ENCODE measurements at places on chromosomes 6 and 20. TPM values are rescaled to one million over a fixed set of nuclear protein-coding genes. Genes with fewer than 3 reads are reported as not detected.

DNA sequence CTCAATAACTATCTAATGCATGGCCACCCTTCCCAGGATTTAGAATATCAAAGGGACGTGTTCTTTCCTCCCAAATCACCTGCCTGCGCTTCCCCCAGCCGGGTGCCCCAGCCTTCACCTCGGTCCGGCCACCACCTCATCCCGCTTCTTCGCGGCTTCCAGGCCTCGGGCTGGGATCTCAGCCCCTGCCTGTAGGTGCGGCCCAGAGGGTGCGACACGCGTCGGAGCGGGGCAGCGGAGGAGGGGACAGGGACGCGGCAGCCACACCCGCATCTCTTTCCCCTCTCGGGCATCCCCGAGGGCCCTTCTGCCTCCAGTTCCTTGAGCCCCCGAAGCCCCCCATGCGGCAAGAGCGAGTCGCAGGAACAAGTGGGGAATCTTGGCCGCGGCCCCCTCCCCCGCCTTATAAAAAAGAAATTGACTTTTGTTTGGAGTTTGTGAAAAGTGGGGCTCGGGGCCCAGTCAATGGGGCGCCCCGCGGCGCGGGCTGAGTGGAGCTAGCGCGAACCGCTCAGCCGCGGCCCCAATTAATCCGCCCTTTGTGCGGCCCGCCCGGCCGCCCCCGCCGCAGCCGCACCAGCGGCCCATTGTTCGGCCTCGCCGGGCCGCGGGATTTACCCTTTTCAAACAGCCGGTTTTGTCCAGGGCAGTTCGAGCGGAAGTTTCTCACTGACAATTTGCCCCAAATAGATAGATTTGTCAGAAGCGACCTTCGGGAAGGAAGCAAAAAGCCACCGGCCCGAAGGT, 8.4 kb upstream of the NR2E1 start:
- DNase-seq, result no peak

DNA sequence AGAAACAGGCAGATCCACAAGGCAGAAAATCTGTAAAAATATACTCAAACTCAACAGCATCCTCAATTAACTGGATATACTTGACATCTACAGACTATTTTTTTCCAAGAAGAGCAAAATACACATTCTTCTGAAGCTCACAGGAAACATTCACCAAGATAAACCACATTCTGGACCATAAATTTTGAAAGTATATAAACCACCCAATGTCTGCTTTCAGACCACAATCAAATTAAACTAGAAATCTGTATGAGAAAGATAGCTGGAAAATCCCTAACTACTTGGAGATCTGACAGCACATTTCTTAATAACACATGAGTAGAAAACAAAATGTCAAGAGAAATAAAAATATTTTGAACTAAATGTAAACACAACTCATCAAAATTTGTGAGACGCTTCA, 195.5 kb downstream of the ERMARD start:
- no peak for DNase-seq

POPDC3 gene
- 48.5 TPM for total RNA-seq

- DNase-seq, result no peak
Measured at GRCh38 chr6:147255948-147256674, 51.9 kb downstream of the STXBP5 start.

- no peak for DNase-seq
Measured at GRCh38 chr20:45502561-45502960, 12.9 kb downstream of the SPINT3 start.

DNA sequence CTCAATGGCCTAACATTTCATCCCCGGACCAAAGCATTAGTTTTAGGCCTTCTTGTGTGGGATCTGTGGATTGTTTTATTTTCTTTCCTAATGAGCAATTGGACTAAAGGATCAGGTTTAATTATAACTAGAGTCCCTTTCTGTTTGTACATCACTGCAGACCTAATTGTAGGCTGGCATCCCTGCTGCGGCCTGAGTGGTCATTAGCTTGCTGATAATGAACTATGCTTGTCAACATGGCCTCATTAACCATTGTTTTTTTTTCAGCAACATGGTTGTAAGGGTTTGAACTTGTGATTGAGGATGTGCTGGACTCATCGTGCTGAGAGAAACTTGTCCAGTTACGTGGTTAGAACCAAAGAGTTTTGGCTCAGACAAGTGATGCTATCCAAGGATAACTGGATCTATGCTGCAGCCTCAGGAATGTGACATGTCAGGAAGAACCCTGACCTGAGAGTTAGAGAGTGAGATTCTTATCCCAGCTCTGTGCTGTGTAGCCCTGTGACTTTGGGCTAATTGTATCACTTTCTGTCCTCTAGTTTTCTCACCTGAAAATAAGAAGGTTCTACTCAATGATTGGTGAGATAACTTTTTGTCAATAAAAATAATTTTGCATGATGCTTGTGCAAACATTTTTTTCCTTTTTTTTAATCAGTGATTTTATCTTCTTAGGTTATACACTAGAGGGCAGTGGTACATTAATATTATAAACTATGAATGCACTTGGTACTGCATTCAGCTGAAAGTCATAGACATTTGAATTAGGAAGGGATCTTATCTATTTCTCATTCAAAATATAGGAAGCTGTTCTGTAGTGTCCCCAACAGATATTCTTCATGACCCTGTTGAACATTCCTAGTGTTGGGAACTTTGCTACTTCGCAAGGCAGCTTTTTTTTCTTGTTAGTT, 140.9 kb downstream of the RNF144B start:
- no peak for DNase-seq

OXT gene
- total RNA-seq, result 0.66 TPM

PLN gene
- 3.9 TPM for total RNA-seq

CYP39A1 gene
- 2.9 TPM for total RNA-seq

DNA sequence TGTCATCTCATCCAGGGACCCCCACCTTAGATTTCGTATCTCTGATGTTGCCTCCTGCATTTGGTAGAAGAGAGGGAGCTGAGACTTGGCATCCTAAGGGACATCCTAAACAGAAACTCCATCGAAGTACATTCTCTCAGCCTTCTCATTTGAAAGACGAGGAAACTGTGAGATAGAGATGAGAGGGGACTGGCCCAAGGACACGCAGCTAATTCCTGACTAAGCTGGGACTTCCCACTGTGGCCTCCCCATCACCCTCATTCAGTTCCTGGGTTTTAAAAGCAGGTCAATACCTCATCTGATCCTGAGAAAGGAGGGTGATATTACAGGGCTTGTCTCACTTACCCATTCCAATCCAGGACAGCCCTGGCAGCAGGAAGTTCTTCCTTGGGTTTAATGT, 855 bp upstream of the WFDC5 start:
- no peak for DNase-seq

ETV7 gene
- total RNA-seq, result 0.04 TPM

SAPCD1 gene
- 2.7 TPM for total RNA-seq

DNA sequence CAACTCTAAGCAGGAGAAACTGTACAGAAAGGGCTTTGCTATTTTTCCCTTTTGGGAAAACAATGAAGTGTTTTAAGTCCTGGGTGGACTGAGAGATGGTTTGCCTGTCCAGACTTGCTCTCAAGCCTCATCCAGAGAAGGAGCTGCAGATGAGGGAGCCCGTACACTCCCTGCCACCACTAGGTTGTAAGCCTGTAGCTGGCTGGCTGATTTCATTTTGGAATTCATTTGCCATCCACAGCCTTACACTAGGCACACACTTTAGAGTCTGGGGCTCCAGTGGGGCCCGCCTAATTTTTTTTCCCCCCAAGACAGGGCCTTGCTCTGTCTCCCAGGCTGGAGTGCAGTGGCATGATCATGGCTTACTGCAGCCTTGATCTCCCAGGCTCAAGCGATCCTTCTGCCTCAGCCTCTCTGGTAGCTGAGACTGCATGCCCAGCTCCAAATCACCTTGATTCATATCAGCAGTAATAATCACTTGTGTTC, 28.4 kb downstream of the POFUT1 start:
- no peak for DNase-seq

GRCh38 chr6:125203395-125203794, 49.8 kb downstream of the TPD52L1 start:
- DNase-seq, result no peak

TRERF1 gene
- 5.1 TPM for total RNA-seq

GRCh38 chr20:9903048-9903655, 64.3 kb upstream of the PAK5 start:
- DNase-seq, result no peak

UNC5CL gene
- 3.0 TPM for total RNA-seq

- peak; percentile 38 for DNase-seq
Measured at GRCh38 chr20:4633780-4634179, 87.9 kb upstream of the PRND start.

CLIC5 gene
- total RNA-seq, result 8.5 TPM

DNA sequence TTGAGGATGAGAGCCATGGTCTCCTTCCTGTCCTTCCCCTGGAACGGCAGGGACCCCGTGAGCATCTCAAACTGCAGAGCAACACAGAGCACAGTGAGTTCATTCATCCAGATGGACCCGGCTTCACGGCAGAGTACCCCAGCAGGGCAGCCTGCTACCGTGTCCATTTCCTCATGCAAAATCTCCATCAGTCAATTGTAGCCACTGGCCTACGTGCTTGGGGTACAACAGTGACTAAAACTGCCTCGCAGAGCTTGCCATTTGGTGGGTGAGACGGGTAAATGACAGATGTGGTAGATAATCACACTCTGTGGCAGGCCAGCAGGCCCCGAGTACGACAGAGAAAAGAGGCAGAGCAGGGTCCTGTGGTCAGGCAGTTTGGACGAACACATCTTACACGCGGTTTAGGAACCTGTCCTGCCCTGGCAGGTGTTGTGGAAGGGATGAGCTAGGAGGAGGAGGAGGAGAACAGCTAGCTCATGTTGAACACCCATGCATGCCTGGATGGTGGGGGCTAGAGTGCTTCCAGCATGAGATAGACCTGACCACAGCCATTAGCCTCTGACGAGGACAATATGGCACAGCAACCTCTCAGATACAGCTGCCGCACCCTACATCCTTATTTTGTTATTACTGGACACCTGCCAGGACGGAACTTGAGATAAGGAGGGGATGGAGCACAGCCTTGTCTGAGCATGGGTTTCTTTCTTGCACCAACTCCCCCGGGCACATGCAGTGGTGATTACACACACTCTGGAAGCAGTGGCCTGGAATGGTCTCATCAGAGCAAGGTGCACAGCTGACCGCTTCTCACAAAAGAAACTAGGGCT, 95.6 kb downstream of the RAMACL start:
- peak; percentile 39 for DNase-seq

DNA sequence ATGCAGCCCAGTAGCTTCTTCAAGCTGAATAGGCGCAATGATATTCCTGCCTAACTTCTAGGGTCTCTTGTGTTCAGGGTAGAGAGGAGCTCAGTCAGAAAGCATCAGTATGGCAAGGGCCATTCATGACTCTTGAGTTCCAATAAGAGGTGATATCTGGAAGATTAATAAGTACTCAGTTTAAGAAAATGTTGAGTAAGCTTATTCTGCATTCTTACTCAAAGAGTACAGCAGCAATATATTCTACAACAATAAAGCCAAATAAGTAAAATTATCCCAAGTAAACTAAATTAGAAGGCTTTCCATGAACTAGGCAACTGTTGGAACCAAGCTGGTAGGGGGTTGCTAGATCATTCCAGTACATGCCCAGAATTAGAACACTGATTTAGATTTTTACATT, 303.2 kb downstream of the PACRG start:
- no peak for DNase-seq

OR14J1 gene
- not detected for total RNA-seq

DNA sequence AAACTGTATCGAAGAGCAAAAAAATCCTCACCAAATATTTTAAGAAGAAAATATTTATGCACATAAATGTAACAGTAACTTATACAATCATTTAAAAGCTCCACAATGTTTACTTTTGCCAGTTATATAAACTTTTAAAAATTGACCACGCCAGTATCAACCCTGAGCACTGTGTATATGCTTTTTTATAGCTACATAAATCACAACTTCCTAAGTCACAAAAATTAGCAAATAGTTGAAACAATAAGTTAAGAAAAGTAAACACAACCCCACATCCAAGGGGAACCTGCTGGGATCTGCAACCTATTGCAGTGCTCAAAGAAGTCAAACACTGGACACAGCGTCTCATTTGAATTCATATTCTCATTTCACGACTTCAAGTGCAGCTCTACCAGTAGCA, 89.8 kb upstream of the DST start:
- no peak for DNase-seq

LTB gene
- total RNA-seq, result 0.58 TPM

GRCh38 chr6:143014764-143015163, 45.9 kb upstream of the AIG1 start:
- no peak for DNase-seq

TRAM2 gene
- 20.3 TPM for total RNA-seq

GRCh38 chr20:50536333-50536732, 26.1 kb downstream of the PTPN1 start:
- DNase-seq, result no peak

SYNDIG1 gene
- 2.5 TPM for total RNA-seq

XPO5 gene
- total RNA-seq, result 17.2 TPM

DEF6 gene
- total RNA-seq, result 6.1 TPM

TSPO2 gene
- 0.22 TPM for total RNA-seq

DNA sequence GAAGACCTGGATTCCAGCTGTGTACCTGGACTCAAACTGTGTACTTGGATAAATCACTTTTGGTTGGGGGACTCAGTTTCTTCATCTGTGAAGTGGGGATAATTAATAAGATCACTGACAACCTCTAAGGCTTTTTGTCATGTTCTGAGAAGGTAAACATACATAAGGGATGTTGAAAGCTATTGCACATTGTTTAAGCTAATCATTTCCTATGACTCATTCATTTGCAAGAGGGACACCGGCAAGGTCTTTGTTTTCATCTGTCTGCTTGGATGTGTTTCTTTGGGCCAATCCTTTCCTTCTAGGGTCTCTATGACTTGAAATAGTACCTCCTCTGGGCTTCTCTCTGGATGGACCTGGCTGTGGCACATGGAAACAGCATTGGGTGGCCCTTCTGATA, 6.8 kb downstream of the PROKR2 start:
- DNase-seq, result no peak

GRCh38 chr6:47064274-47064673, 22.1 kb upstream of the ADGRF1 start:
- no peak for DNase-seq

GRCh38 chr6:42742116-42742894, 3.6 kb downstream of the TBCC start:
- no peak for DNase-seq

EYS gene
- total RNA-seq, result 1.1 TPM
